ENCODE measurements at places on chromosomes 5 and 9.

DNA sequence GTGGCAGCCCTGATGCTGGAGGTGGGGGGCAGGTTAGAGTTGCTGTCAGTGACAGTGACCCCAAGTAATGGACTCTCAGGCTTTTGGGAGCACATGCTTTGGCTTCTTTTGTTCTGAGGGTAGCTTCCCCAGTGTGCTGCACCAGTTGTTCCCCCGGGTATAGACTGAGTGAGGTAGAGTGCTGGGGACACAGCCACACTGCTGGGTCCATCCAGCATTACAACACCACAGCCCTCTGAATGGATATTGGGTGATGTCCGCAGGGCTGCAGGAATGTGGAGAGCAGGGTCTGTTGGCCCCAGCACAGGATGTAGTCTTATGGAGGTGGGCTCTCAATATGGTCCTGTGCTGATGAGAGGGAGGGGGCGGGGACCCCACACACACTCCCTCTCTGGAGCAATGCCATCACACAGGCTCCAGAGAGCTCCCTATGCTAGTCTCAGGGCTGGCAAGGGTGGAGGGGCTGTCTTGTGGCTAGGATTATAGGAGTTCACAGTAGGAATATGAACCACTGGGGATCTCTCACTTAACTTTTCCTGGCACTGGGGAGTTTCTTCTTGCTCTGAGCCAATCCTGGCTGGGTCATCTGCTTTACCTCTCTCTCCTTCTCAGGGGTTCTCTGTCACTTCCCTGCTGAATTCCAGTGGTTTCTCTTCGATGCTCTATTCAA, 20.7 kb downstream of the OSMR start:
- DNase-seq = no peak

DNA sequence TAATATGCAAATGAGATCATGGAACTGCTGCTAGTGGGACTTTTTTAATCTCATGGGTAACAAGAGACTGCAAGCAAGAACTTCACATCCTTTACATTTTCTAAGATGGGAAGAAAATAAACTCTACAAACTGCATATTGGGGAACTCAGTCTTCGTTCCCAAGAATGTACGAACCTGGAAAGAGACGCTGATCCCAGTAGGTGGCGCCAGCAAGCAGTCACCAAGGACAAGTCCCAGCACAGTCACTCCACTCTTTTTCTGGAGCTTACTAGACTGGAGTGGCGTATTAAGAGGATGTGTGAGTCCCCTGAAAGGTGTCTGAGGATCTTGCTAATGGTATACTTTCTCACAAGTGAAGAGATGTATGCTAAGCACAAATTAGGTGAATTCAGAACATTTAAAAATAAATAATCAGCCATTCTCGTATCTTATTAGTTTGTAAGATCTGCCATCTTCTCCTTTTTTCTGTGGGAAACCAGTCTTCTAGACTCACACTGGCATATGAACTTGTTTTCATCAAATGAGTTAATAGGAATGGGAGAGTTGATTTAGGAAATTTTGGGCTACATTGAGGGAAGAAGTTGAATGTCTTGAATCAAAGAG, 16.0 kb upstream of the PUM3 start:
- DNase-seq = no peak

- DNase-seq = no peak
Observed at GRCh38 chr5:88746438-88746882, 136.5 kb downstream of the MEF2C start.

DNA sequence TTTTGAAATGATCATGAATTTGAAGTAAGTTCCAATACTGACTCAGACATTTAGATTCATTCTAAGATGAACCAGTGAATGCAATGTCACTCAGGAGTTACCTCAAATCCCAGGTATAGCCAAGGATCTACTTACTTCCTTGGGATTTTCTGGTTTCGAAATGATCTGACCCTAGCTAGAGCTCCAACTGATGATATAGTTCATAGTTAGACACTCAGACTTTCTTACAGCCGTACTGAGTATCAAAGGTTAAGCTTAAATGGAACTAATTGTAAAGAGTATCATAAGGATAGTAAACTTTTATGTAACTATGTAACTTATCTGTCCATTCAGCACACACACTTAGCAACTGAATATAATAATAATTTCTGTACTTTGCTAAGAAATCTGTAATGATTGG, 84.0 kb upstream of the FSD1L start:
- no peak for DNase-seq

- no peak for DNase-seq
Observed at GRCh38 chr5:96111080-96111756, 149.6 kb upstream of the ELL2 start.

GRCh38 chr5:170809551-170809950, 26.0 kb downstream of the GABRP start:
- no peak for DNase-seq

DNA sequence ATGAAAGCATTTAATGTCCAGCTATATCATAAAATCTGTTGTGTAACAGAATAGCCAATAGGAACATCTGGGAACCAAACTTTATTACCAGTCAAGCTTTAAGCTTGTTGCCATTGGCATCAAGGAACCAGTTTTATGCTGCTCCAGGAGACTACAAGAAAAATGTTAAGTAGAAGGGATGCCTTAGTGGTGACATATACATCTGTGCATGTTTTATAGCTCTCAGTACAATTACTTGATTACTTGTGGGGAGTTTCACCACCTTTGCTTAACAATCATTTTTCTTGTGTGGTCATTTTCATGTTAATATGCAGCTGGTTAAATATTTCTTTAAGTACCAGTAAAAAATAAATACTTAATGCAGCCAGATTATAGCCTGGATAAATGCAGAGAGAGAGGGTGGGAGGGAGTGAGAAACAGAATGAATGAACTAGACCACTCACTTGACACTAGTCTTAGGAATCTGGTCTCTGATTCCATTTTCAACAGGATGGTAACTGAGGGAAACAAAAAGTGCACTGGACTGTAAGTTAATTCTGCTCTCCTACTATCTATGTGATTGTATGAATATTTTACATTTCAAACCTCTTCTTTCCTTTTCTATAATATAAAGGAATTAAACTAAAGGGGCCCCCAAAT, 35.7 kb upstream of the LURAP1L start:
- DNase-seq = no peak
